ENCODE measurements at places on chromosomes 3 and 15.

DNA sequence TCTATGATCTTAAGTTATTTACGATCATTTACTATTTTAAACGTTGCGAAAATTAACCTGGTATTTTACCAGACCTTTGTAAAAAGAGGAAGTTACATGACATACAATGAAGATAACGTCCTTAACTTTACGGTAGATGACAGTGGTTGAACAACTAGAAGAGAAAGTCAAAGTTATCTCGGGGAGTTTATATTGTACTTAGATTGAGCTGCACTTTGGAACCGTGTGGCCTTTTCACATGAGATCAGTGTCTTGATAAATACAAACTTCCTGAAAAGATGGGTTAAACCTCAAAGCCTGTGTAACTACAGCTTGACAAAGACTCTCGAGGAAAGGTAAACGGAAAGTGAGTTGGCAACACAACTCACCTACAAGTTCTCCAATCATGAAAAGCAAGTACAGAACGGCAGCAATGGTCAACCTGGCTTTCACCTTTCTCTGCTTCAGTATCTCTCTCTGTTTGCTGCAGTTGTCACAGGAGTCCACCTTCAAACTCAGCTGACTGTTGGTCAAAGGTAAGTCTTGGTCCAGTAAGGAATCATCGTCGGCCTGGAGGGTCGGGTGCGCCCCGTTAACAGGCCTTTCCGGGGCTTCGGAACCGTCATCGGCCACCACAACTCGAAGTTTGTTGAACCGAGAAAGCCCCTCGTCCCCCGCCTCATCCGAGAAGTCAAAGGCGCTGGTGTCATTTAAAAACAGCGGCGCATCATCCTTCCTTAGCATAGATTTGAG, 793 bp downstream of the SLC30A4 start:
- DNase-seq = peak; percentile 13

GRCh38 chr3:147483578-147483977, 74.4 kb downstream of the ZIC1 start:
- no peak for DNase-seq

DNA sequence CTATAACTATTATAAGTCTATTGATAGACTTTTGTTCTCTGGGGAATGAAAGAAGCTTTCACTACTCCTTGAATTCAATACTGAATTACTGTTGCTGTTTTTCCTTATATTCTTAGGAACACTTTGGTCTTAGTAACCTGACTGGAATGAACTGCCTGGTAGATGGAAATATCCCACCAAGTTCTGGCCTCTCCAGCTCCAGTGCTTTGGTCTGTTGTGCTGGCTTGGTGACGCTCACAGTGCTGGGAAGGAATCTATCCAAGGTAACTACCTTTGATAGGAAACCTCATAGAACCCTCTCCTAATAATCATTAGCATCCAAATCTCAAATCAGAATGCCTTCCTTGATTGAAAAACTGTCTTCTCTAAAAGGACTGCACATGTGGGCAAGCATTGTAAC, 69.1 kb downstream of the GALK2 start:
- no peak for DNase-seq

GRCh38 chr3:43212914-43213611, 73.3 kb upstream of the SNRK start:
- DNase-seq = no peak

DNA sequence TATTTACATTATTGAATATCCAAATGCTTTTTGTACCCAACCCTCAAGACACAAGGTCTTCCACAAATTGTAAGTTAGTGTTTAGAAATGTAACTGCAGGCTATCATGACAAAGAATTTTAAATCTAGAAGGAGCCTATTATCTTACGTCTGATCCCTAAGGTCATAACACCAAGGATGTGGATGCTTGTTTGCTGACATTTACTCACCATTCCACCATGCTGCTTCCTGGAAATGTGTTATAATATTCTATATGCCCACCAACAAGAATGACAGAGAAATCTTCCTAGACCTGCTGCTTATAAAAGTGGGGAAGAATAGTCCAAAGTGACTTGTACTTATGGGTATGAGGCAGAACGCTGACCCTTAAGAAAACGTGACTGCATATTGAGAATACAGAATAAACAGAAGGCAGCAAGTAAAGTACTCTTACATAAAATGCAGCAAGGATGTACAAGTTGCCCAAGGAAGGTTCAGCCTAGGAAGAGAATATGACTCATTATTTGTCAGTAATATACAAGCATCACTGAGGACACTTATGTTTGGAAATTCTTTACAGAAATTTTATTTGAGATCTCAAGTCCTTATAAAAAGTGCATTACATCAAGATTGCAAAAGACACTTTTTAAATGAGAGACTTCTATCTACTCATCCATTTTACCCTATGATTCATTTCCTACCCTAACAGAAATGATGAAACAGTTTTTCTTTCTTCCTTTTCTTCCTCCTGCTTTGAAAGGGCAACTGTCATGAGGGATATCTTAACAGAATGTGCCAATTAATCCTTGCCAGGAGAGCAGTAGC, 59.6 kb downstream of the ESYT3 start:
- no peak for DNase-seq

GRCh38 chr3:52372822-52373504, 56.8 kb downstream of the DNAH1 start:
- no peak for DNase-seq

DNA sequence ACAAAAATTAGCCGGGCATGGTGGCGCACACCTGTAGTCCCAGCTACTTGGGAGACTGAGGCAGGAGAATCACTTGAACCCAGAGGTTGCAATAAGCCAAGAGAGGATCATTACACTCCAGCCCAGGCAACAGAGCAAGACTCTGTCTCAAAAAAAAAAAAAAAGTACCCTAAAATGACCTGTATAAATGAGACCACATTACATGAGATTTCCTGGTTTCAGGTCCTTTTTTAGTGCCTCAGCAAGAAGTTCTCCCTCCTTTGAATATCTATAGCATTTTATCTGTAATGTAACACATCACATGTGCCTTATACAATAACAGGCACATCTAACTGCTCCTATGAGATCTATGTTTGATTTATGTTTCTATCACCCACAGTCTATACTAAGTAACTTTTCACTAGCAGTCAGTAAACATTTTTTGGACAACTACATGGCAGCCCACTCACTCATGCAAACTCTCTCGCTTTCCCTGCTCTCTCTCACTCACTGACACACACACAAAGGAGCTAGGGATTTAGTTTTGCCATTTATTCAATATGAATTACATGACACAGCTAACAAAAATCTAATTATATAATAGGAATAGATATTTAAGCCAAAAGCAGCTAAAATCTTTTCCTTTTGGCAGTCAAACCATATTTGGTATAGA, 34.1 kb downstream of the ADAM10 start:
- DNase-seq = no peak

GRCh38 chr15:33074212-33074611, 120.3 kb downstream of the FMN1 start:
- DNase-seq = no peak
